ENCODE measurements at places on chromosomes 11 and 22. TPM values are rescaled to one million over a fixed set of nuclear protein-coding genes. Genes with fewer than 3 reads are reported as not detected.

DNA sequence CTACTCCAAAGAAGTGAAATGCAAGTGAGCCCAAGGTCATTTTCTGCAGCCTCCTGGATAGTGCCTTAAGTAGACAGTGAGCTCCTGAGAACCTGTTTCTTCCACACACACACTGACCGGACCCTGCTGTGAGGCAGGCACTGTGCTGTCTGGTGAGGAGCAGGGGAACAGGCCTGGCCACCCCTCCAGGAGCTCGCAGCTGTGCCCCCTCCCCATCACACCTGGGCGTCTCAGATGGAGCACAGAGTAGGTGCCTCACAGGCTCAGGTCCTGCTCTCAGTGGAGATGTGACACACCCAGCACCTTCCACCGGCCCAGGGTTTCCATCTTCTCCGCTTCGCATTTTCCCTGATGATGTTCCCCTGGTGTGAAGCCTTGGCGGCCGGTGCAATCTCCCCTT, 174.9 kb downstream of the ST3GAL4 start:
- no peak for DNase-seq

DNA sequence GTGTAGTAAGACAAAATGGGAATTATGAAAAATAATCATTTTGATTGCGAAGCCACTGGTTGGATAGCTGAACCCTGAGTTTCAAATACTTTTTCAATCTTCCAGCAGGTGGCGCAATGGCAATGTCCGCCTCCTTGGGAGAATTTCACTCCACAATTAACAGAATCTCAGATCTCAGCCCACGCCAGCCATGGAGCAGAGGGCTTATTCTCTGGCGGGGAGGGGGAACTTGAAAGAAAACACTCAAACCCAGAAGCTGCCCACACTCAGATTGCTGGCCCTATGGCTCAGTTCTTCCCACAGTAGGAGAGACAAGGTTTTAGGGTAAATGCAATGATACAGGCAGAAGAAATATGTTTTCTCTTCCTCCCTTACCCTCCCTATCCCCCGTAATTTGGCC, 38.7 kb upstream of the RCN1 start:
- peak; percentile 60 for DNase-seq

DNA sequence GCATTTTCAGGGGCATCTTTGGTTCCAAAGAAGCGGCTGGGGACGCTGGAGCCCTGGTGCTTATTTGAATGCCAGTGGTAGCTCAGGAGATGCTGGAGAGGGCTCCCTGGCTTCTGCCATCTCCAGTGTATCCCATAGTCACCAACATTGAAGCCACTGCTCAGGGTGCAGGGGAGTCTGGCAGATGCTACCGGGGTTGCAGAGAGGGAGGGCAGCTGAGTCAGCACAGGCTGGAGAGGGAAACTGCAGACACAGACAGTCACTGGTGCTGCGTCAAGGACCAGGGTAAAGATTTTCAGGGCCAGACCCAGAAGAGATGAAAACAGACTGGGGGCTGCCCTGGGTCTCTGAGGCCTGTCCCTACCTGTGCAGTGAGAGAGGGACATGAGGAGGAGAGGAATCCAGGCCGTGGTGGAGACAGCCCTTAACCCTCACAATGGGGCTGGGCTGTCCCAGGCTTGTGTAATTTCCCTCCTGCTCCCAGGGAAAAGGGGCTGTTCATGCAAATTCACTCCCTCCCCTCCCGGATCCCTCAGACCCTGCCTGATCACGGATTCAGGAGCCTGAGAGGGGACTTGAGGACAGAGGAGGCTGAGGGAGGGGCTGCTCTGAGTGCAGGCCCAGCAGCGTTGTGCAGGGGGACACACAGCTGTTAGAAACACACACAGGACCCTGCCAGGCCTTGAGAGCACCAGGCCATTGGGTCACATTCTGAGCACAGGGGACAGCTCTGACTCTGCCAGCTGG, 126.9 kb upstream of the GRK3 start:
- DNase-seq, result no peak

- DNase-seq, result no peak
These were observed 71.3 kb upstream of the FSHB start for GRCh38 chr11:30159546-30159945.

DNA sequence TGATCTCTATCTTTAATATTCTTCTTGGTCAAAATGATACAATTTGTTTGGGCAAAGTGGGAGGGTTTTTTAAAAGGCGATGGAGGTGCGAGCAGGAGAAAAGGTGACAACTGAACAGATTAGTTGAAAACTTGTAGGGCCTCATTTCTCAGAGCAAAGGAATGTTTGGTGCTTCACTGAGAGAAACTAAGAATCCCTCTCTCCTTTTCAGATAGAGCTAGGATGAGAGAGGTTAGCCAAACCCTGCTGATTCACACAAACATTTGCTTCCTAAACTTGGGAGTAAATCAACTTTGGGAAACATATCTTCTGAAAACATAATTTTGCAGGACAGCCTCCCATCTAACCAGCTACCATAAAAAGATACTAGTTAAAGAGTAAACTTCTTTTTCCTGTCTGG, 57.0 kb downstream of the PHF21A start:
- no peak for DNase-seq

- no peak for DNase-seq
These were observed 628.3 kb downstream of the BUD13 start for GRCh38 chr11:116144387-116144958.

DNA sequence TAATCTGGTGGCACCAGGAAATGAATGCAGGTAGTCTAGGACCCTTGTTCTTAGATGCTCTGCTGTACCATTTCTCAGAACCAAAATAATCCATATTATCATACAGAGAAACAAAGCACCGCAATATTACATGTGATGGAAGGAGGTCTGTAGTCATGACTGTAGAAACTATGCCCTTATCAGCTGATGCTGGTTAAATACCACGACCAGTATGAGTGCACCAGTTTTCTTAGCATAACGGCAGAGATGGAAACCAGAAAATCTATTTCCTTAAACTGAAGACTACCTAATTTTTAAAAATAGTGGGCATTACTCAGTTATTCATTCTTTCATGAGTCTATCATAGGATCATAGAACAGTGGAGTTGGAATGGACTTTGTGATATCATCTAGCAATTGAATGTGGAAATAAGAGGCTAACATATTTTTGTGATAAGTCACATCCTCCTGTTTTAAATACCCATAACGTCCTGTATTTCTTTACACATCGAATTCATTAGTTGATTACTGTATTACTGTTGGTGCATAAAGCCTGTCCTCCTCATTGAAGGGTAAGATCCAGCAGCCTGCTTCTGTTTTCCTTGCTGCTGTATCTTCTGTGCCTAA, 15.1 kb downstream of the JHY start:
- DNase-seq, result no peak

GRCh38 chr11:61514050-61514917, 5.7 kb downstream of the LRRC10B start:
- DNase-seq, result no peak

- no peak for DNase-seq
These were observed 69.7 kb downstream of the RPS6KA4 start for GRCh38 chr11:64428693-64429092.

DNA sequence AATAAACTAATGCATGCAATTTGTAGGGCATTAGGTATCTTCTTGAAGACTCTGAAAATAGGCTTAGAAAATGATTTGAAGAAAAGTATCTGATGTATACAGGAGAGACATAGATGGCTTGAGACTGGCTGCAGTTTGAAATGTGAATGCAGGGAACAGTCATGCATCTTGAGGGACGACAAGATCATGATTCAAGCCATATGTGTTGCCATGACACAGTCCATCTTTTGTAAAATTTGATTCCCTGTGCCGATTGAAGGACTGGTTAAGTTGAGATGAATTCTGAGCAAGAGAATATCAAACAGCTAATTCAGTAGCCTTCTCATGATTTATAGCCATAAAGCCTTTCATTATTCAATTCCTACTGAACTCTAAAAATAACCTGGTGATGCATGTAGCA, 231.6 kb downstream of the CASP12 start:
- DNase-seq, result no peak

DNA sequence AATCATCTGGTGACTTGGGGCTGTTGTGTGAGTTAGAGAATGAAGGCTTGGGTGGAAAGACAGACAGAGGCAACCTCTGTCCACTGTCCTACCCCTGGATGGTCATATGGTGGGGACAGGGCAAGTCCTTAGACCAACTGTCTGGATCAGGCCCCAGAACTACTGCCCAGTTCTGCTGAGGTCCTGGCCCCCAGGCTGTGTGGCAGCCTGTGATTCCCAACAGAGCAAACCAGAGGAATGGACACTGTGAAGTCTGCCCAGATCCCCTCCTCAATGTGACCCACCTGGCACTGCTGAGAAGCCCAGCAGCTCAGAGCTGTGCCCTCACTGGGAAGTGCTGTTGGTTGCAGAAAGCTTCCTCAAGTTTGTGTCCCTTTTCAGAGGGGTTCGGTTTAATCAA, 69.0 kb downstream of the GGTLC2 start:
- no peak for DNase-seq

DNA sequence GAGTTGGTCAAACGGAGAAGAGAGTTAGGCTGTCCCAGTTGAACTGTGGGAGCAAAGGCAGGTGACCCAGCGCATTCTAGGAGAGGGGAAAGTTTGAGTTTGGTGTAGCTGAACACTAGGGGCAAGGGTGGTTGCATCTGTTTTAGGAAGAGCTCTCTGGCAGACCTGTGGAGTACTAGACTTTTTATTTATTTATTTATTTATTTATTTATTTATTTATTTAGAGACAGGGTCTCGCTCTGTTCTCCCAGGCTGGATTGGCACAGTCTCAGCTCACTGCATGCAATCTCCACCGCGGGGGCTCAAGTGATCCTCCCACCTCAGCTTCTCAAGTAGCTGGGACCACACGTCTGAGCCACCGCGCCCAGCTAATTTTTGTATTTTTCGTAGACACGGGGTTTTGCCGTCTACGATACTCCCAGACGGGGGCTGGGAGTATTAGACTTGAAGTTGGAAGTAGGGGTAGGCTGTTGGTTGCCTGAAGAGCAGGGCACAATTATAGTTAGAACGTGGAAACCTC, 950 bp upstream of the ACER3 start:
- no peak for DNase-seq

DNA sequence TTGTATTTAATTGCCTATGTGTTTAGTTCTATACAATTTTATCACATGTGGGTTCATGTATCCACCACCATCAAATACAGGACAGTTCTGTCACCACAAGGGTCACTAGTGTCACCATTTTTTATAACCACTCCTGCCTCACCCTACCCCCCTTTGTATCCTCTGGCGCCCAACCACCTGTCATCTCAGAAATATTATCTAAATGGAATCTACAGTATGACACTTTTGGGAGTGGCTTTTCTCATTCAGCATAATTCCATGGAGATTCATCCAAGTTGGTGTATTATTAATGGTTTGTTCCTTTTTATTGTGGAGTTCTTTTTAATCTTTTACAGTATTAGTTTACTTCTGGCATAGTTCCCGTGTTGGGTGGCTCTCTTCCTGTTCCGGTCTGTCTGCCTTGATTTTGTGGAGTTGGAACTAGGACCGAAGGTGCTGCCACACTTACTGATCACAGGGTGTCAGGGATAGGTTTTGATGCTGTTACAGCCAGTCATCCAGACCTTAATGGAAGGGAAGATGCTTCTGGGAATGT, 58.5 kb downstream of the TNRC6B start:
- no peak for DNase-seq

GRCh38 chr11:75214411-75214821, 26.2 kb upstream of the TPBGL start:
- peak; percentile 72 for DNase-seq

- no peak for DNase-seq
These were observed 11.6 kb downstream of the LRRC32 start for GRCh38 chr11:76658651-76659650.

DNA sequence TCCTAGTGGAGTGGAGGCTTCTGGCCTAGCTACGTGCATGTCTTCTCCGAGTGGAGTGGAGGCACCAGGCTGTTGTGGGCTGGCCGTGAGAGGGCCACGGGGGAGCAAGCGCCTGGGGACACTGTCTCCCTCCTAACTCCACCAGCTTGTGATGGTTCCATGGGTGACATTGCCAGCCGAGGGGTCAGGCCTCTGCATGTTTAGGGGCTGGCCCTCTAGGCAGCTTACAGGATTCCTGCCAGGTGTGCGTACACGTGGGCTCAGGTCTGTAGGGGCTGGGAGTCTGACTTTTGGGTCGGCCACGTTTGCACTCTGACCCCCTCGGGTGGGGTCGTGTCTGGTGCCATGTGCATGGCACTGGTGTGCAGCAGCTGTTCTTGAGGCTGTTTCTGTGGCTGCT, 31.6 kb downstream of the TBC1D22A start:
- DNase-seq, result no peak

LRRC4C gene
- 0.80 TPM for polyA plus RNA-seq

FOLR1 gene
- polyA plus RNA-seq, result 0.37 TPM

SHANK3 gene
- polyA plus RNA-seq, result 59.8 TPM

OLFML1 gene
- 4.4 TPM for polyA plus RNA-seq

OR2AT4 gene
- not detected for polyA plus RNA-seq

PNPLA5 gene
- polyA plus RNA-seq, result not detected

HTATIP2 gene
- 25.2 TPM for polyA plus RNA-seq

Measured in heart right ventricle (tissue), 16 donors.